ENCODE measurements at places on chromosomes 1 and 21.

- no peaks in the 10 kb centered on the region for H3K27me3 ChIP-seq
- no peak overlapping the region for H3K4me3 ChIP-seq
- no peaks in the 10 kb centered on the region for H3K4me1 ChIP-seq
- H3K27ac ChIP-seq, result no peak overlapping the region
Measured at GRCh38 chr1:77732090-77732489, 27.6 kb downstream of the USP33 start.

- no peaks in the 10 kb centered on the region for H3K4me1 ChIP-seq
- peaks cover 28% of the 10 kb centered on the region for H3K36me3 ChIP-seq
- no peak overlapping the region for H3K4me3 ChIP-seq
- no peaks in the 10 kb centered on the region for H3K27me3 ChIP-seq
Measured at GRCh38 chr1:145944532-145944931, 13.3 kb downstream of the LIX1L start.

DNA sequence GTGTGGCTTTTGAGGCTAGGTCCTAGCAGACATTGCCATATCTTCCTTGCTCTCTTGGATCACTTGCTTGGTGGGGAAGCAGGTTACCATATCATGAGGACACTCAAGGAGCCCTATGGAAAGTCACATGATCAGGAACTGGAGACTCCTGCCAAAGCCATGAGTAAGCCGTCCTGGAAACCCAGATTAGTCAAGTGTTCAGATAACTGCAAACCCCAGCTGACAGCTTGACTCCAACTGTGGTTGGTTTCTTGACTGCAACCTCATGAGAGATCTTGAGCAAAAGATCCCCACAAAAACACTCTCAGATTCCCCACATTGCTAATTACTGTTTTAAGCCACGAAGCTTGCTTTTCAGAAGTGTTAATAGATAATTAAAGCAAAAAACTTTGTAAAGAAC, 58.6 kb downstream of the CACNA1E start:
- no peak overlapping the region for H3K27ac ChIP-seq
- no peaks in the 10 kb centered on the region for H3K27me3 ChIP-seq
- peaks cover 6% of the 10 kb centered on the region for H3K4me1 ChIP-seq
- no peaks in the 10 kb centered on the region for H3K36me3 ChIP-seq
- H3K4me3 ChIP-seq, result no peak overlapping the region
- no peak for DNase-seq

DNA sequence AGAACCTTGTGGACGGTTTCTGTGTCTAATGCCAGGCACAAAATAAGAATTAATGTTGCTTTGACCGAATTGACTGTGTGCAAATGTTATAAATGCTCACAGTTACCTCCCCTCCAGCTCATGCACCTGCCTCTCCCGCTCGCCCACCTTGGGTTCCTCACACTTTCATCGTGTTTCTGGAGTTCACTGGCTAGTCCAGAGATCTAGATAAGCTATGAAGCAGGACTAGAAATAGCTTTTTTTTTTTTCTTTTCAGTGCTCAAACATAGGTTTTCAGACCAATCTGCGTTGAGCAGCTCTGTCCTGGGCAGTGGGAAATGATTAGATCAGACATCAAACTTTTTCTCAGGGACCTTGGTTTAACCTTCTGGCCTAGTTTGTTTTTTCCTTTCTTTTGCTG, 11.1 kb downstream of the TENT5C start:
- no peak overlapping the region for H3K4me3 ChIP-seq
- H3K27me3 ChIP-seq, result peaks cover 13% of the 10 kb centered on the region
- H3K4me1 ChIP-seq, result peaks cover 3% of the 10 kb centered on the region
- no peaks in the 10 kb centered on the region for H3K36me3 ChIP-seq
- DNase-seq, result no peak
- H3K27ac ChIP-seq, result no peak overlapping the region

DNA sequence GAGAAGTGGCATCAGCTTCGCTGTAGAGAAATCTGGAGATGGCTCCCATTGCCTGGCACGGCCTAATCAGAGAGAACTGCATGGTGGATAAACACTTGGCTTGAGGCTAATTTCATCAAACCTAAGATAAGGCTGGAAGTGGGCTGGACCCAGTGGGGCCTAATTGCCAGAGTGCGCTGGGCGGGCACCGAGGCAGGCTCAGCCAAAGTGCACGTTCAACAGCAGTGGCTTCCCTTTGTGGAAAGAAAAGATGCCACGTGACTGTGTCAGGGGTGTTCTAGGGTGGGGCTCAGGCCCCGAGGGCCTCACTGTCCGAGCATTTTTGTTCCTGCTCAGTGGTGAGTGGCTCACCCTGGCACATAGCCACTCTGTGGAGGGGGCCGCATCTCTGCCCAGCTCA, 5.8 kb downstream of the PLCH2 start:
- H3K36me3 ChIP-seq, result peaks cover 33% of the 10 kb centered on the region
- no peak for DNase-seq
- H3K4me3 ChIP-seq, result no peak overlapping the region
